Stimulated activated CD8-positive, alpha-beta memory T cell treated with anti-CD3 and anti-CD28 coated beads, Interleukin-15, amount 100 ng/mL, for 4 hours (primary cell): ENCODE measurements at places on chromosomes 3 and 15.

DNA sequence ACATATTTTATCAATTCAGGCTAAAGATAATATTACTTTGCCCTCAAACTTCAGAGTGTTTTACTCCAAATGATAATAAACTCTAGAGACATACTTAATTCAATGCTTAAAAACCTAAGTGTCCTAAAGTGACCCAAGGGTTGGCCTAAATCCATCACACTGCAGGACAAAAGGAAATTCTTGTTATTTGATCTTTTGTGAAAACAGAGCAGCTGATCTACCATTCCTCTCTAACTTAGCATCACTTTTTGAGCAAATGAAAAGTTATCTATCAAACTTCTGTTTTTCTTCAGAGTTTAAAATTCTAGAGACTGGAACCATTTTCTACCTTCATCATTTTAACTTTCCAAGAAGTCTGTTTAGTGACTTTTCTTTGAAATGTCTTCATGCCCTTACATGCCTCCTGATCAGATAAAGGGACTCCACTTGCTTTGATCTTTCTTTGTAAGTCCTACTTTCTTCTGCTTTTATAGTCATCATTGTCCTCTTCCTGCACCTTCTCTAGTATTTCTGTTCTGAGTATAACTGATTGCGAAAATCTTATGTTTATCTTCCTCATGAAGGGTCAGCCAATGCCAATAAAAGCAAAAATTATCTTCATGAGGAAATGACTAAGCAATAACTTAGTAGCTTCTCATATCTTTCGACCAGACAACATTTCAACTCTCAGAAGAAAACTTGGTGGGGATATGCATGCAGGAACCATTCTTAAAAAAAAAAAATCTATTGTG, 378.7 kb upstream of the TGFBR2 start:
- no peak for DNase-seq

DNA sequence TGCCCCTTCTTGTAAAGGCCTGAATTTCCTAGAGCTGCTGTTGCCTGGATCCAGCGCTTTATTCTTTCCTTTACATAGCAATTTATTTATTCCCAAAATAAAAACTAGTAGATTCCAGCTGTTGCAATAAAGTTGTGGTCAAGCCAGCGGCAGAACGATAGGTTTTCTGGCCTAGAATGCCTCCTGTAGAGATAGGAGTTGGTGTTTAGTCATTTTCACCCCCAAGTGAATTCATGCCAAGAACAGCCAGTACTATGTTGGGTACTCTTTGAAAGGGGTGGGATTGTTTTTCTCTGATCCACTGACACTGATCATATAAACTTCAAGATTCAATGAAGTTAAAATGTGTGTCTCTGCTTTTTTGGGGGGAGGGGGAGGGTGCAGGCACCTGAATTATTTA, 69.7 kb downstream of the KLHL25 start:
- no peak for DNase-seq

- no peak for DNase-seq
Observed at GRCh38 chr3:9452417-9452816, 55.0 kb downstream of the SETD5 start.

DNA sequence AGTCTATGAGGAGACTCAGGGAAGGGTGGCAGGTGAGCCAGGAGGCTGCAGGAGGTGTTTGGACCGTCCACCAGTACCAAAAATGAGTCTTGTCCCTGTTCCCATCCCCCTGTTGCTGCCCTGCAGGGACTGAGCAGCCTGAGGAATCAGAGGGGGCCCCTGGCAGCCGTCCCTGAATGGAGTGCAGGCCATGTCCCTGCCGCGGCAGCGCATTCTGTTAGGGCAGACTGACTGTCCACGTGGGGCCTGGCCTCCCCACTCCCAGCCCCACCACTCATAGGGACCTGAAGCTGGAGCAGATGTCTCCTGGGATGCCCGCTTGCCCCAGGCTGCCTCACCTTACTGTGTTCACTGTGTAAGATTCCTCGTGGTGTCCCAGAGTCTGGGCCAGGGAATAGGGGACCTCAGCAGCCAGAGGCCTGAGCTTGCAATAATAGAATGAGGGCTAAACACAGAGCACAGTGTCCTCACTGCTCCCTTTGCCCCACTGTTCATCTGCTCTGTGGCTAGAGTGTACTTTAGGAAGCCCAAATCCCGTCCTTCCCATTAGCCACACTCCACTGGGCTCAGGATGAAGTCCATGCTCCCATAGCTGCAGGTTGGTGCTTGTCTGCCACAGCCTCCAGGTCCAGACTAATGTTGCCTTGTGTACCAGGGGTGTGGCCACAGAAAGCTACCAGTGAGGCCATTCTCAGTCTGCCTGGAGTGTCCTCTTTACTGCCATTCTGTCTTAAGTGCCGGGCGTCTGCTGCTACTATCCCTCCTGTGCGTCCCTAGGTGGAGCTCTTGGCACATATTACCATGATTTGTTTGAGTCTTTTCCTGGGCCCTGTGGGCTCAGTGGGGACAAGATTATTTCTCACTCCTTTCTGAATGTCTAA, 63.2 kb downstream of the HCN4 start:
- DNase-seq = no peak

DNA sequence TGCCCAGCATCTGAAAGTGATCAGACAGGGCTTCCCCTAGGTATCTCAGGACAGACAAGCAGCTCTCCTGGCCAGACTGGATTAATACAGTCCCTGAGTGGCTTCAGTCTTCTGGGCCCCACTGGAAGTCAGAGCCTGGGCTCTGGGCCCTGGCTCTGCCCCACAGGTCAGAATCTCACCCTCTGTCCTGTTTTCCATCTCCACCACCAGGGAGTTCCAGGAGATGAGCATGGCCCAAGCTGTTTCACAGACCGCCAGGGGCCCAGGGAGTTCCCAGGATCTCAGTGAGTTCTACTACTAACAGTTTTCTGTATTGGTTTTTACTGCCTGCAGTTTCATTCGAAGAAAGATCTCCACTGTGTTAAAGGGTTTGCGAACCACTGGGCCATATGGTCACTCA, 131.5 kb downstream of the MEX3B start:
- DNase-seq = no peak

DNA sequence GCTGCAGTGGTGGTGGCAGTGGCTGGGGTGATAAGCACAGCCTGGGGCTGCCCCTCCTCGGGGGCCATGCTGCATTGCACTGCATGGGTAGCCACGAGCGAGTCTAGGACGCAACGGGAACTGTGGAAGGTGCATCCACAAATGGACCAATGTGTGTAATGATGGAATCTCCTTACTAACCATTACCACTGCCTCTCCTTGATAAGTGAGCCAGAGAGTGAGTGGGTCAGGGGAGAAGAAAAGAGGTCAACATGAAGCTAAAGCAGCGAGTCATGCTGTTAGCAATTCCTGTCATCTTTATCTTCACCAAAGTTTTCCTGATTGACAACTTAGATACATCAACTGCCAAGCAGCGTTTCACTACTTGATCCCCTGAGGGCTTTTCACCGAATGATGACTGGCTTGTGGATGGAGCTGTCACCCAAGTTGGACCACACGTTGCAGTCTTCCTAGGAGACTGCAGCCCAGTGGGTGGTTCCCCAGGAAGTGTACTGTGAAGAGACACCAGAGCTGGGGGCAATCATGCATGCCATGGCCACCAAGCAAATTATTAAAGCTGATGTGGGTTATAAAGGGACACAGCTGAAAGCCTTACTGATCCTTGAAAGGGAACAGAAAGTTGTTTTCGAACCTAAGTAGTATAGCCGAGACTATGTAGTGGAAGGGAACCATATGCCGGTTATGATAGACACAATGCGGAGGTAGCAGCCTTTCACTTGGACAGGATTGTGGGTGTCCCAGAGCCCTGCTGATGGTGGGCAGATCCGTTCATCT, 20.6 kb downstream of the SAMD7 start:
- DNase-seq = no peak

GRCh38 chr3:179149406-179149867, 1.3 kb downstream of the PIK3CA start:
- no peak for DNase-seq

GRCh38 chr3:56758539-56758981, 43.2 kb downstream of the ARHGEF3 start:
- no peak for DNase-seq
